ENCODE measurements at places on chromosomes 2 and 18.
A peak's percentile ranks its signal among the peaks of the same experiment; 100 is the strongest.

DNA sequence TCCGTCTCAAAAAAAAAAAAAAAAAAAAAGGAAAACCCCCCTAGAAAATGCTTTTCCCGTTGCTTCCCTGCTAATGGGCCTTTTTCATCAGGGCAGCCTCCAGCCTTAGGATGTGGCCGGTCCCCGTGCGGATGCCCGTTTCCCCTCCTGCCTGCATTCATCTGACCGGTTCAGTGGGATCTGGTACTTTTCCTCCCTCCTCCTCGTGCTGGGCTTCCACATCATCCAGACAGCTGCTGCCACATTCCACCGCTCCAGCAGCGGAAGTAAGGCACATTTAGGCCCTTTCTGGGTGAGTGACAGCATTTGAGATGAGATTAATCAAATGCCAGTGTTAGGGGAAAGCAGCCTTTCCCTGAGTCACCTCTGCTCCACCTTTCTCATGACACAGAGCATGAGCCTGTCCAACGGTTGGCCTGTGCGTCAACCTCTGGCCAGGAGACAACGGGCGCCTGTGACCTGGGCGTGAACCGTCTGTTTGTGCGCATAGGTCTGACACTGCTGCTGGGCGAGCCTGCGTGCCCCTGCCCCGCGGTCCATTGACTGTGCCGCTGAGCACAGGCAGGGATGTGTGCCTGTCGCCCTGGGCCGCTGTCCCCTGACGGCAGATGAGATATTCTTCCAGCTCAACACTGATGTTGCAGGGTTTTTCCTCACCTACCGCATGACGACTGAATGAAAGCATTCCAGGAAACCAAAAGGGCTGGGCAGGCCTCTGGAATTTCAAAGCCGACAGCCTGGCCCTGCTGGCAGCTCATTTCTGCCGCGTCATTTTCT, 174.0 kb downstream of the TGIF1 start:
- peak; percentile 92 for DNase-seq

- no peak for DNase-seq
These were observed 49.5 kb downstream of the CCDC148 start for GRCh38 chr2:158407031-158407430.

DNA sequence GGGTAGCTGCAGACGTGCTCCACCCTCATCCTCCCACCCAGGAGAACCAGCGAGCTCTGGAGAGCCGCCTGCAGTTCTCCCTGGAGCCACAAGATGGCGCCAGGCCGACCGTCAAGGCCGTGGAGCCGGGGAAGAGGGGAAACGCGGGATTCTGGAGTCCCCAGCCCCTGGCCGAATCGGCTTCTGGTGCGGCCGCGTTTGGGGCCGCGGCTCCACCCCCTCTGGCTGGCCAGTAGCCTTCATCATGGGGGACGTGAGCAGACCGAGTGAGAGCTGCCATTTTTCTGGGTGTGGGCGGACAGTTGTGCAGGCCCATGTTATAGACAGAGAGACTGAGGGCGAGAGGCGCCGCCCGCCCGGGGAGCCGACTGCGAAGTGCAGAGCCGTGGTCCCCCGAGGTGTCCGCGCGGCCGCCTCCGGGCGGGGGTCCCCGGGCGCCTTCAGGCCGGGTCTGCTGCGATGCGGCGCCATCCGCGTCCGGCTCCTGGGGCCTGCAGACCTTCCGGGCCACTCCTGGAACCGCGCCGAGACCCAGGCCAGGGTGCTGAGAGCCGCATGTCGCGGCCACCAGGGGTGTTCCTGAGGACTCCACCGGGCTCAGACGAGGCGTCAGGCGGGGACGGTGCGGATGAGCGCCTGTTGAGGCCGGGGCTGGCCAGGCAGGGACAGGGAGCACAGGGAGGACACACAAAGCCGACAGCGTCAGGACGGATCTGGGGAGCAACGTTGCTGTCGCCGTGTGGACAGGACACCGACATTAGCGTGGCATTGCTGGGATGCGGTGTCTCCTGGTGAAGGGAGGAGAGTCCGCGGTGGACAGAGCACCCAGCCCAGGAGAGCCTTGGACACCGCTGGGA, 418.2 kb upstream of the HS6ST1 start:
- DNase-seq = no peak

DNA sequence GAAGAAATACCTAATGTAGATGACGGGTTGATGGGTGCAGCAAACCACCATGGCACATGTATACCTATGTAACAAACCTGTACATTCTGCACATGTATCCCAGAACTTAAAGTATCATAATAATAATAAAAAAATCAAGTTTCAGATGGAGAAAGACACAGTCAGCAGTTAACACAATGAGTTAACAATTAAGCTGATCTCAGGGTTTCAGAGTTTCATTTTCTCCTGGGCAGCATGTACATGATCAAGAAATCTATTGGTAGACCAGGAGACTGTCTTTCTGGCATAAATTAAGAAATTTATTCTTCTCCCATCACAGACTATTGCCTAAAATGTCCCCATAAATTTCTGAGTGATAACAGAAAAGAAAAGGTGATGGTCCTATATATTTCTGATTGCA, 155.3 kb downstream of the RAD51AP2 start:
- DNase-seq = no peak

GRCh38 chr18:36179562-36180355, 7.5 kb upstream of the MOCOS start:
- DNase-seq = peak; percentile 46

DNA sequence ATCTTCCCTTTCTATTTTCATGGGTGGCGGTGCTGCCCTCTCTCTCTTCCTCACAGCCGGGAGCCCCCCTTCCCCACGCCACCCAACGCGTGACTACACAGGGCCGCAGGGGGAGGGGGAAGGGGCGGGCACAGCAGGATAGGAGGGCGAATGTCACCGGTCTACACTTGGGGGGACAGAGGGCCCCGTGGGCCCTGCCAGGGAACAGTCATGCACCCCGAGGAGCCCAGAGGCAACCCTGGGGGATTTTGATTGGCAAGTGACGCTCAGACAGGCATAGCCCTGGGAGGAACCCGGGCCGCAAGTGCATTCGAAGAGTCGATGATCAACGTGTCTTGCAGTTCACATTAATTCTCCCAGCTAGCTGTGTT, 91.1 kb upstream of the ANKRD30BL start:
- no peak for DNase-seq

GRCh38 chr2:190990132-190990531, 23.8 kb downstream of the STAT1 start:
- no peak for DNase-seq

GRCh38 chr2:206442833-206443734, at the start of gene ADAM23:
Gene ADAM23 (plus strand): TSS chr2:206443532. CDS start chr2:206443867, 335 bp downstream.
- peak; percentile 27 for DNase-seq

DNA sequence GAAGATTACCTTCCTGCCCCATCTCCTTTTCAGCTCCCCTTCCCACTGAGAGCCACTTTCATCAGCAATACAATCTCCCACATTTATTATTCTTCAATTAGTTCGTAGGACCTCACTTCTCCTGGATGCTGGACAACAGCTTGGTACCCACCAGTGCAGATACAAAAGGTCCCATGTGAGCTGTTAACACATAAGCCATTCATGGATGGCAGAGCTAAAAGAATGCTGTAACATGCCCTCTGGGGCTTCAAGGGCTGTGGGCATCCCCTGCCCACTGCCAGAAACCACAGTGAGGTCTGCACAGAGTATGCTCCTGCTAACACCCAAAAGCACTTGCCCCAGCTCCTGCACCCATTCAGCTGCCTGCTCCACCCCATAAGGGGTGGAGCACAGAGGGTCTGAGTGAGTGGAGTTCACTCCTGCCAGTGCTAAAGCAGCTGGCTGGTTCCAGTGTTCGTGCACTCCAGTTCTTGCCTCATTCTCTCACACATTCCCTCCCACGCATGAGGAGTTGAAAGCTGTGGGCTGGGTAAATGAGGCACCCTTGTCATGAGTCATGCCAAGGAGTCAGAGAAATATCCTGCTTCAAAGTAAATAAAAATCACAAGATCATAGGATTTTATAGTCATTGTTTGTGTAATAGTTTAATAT, 305.9 kb upstream of the TMEFF2 start:
- no peak for DNase-seq

GRCh38 chr2:197869501-197870111, 65.2 kb downstream of the PLCL1 start:
- no peak for DNase-seq

- DNase-seq = no peak
These were observed 152.4 kb downstream of the ANKRD30BL start for GRCh38 chr2:132009177-132009873.

DNA sequence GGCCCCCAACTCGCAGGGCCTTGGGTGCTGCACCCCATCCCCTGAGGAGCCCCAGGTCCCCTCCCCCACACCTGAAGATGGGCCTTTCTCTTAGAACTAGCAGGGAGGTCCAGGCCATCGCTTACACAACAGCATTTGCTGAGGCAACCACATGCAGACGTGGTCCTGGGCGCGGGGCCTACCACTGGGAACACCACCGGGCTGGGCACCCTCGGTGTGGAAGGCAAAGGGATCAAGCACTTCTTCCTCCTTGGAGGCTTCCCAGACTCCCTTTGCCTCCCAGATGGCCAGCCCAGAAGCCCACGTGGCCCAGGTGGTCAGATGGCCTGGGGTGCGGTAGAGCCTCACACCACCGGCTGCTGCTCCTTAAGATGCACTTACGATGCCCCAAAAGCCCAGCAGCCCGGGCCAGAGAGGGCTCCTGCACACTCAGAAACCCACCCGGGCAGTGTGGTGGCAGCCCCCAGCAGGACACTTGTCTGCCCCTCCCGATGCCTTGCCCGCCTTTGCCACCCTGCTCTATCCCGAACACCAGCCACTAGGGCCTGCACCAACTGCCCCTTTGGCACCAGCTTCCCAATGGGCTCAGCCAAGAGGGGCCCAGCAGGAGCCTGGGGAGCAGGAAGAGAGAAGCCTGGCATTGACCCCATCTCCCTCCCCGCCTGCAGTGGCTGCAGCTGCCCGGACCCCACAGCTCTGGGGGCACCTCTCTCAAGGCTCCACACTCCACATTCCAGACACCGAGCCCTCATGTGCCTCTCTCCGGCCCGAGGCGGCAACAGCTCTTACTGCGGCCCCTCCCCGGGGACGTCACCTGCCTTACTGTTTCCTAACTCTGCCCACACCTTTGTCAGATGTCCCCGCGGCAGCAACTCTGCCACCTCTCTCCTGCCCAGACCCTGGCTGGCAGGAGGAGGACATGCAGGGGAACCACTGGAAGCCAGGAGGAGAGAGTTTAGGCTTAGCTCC, 13.9 kb upstream of the MLPH start:
- no peak for DNase-seq

GRCh38 chr2:238839428-238839827, 8.5 kb upstream of the TWIST2 start:
- DNase-seq = no peak

- DNase-seq = no peak
These were observed 92.1 kb downstream of the IRS1 start for GRCh38 chr2:226707499-226707898.

- no peak for DNase-seq
These were observed 353.9 kb downstream of the SS18 start for GRCh38 chr18:25736516-25736915.

GRCh38 chr2:9313443-9313842, 106.8 kb downstream of the ASAP2 start:
- no peak for DNase-seq

- DNase-seq = no peak
These were observed 25.8 kb upstream of the DTNB start for GRCh38 chr2:25699216-25699615.

DNA sequence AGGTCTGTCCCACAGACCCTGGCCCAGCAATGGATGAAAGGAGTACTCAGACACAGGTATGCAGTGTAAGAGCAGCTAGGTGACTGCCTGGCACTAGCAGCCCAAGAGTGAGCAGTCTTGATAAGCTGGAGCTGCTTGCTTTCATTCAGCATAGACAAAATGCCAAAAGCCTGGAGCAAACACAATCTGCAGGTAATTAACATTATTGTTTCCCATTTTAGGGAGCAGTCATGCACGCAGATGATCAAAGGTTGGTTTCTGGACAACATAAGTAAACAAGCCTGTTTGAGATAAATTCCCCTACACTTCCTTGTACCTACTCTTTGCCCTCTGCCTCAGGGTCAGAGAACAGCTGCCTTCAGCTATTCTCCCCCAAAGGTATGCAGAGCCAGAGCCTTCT, 73.7 kb upstream of the MSTN start:
- DNase-seq = no peak

GRCh38 chr18:13371689-13372418, 153.3 kb downstream of the LDLRAD4 start:
- DNase-seq = no peak

GRCh38 chr2:28390241-28390745, 2.4 kb upstream of the FOSL2 start:
- DNase-seq = peak; percentile 84

- DNase-seq = no peak
These were observed 71.3 kb downstream of the UGGT1 start for GRCh38 chr2:128162266-128162665.
